Effector memory CD8-positive, alpha-beta T cell (primary cell): ENCODE measurements at places on chromosomes 2 and 18.

DNA sequence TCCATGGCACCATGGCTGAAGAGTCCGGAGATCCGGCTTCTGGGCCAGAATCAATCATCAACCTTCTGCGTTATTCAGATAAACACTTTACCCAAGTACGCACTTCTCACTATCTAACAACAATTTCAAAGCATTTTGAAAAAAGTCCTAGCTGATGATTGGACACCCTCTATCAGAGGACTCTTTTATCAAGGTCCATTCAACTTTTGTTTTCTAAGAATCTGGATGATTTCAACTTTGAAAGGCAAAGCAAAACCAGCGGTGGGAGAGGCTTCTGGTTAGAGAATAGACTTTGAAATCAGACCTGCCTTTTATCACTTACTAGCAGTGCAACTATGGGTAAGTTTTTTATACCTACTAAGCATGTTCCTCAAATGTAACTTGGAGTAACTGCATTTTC is 293.6 kb upstream of the TNP1 start:
- DNase-seq: no peak

DNA sequence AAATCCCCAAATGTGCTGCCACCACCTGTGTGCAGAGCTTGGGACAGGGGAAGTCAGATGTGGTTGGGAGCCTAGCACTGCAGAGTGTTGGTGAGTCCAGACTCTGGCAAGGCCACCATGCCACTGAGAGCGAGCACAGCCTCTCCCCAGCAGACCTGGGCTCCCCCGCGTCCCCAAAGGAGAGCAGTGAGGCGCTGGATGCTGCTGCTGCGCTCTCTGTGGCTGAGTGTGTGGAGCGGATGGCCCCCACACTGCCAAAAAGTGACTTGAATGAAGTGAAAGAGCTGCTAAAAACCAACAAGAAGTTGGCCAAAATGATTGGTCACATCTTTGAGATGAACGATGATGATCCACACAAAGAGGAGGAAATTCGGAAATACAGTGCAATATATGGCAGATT is 10.7 kb downstream of the NAB1 start:
- DNase-seq: no peak

DNA sequence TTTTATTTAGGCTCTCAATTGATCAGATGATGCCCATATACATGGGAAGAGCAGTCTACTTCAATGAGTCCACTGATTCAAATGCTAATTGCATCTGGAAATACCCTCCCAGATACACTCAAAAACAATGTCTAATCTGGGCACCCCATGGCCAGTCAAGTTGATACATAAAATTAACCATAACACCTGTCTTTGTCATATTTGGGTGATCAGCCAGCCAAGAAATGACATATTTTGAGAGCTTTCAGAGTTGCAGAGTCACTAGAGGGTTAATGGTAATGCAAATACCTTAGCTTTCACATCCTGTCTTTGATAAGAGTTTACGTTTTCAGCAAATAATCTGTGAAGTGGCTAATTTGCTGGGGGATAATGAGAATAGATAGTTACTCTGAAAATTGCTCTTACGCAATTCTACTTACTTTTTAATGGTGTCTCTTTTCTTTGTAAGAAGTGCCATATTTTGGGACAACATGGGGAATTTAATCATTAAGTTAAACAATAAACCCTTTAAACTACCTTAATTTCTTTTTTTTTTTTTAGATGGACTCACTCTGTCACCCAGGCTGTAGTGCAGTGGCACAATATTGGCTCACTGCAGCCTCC is 49.1 kb downstream of the CCDC195 start:
- DNase-seq: no peak

GRCh38 chr2:211396815-211397214 is 840.4 kb downstream of the CPS1 start:
- DNase-seq: no peak

DNA sequence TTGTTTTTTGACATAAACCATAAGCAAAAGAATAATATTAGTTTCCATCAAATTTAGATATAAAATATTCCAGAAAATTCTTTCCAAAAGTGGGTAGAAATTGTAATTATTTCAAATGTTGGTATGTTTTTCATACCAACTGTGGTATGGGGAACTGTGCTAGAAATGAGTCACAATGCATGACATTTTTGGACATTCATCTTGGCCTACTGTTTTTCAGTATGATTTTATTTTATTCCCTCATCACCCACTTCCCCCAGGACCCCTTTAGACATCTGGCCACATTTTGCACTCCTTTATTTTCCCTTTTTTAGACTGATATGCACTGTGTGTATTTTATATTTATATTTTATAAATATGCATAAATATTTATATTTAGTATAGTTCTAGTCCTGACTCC is 97.1 kb downstream of the DPP4 start:
- DNase-seq: no peak

DNA sequence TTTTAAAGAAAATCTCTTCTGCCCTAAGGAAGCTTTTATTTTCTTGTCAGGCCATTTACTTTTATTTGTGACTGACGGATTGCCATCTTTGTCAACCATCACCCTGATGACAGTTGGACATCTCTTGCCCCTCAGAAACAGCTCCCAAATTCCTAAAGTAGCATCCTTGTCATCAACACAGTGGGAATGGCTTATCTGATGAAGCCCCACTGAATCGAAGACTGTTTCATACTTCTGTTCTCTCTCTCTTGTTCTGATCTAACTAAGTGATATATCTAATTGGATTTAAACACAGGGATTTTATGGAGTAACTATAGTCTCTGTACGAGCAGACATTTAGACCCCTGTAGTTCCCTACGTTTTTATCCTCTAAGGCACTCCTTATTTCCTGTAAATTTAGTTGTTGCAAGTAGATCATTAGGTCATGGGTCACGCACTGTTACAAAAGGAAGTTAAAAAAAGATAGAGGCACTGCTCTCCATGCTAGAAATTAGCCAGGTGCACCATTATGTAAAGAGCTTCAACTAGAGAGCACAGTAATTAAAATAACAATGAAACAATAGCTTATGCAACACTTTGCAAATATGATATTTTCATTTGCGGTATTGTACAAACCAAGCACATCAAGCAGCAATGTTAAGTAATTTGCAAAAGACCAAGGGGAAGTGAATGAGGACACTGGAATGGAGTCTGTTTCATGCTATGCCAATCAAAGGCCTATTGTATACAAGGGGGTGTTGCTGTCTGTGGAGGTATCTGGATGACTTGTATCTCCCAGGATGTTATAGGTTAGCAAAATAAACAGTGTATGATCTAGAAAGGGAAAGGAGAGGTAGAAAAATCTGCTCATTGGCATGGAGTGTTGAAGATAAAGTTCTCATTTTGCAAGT is 284.7 kb downstream of the LRRTM1 start:
- no peak for DNase-seq

DNA sequence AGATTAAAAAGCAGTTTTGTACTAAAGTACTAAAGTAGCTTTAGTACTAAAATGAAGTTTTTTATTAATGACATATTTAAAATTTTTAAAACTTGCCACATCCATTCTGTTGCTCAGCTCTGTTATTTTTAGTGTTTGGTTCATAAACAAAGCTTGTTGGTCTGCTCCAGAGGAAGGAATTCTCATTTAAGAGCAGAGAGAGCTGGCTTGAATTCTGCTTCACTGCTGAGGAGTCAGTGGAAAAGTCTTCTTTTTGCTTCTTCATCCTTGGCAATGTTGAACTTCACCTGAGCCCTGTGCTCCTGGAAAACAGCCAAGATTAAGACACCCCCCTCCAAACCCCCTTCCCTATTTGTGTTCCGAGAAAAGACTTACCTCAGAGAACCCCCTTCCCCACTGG is 40.6 kb downstream of the TMEM87B start:
- no peak for DNase-seq

- no peak for DNase-seq
Observed at GRCh38 chr2:129698593-129698992, 280.9 kb upstream of the RAB6C start.

DNA sequence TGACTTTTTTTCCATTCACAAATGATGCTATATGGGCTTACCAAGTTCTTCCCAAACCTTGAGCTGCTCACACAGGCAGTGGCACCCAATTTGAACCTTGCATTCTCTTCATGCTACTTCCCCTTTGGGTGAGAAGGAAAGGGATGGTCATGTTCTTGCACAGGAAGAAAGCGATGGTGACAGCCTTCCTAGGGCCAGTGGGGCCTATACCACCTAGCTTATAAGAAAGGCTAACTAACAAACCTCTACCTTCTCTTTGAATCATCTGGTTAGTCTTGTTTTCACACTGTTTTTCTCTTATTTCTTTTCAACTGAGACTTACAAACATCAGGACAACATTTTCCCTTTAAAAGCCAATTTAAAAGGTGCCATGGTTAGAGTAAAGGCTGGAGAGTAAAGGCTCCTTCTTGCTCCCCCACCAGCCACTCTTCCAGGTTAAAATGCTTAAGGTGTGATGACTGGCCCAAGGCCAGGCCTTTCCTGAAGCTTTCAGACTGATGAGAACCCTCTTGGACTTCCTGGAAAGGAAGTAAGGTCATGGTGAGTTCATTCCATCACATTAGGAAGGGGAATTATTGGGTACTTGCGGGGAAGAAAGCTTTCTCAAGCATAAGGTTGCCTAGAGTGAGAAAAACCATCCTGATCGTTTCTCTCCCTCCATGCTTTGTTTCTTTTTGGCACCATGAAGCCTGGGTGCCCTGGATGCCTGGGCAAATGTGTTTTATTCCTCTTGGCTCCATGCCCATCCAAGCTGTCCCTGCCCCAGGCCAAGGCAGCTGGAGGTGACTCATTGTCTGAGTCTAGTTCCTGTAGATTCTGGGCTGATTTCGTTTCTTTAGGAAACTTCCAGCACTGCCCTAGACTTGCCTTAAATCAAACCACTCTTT is 41.4 kb upstream of the ITGB6 start:
- DNase-seq: no peak

GRCh38 chr2:120313695-120314615 is 32.0 kb upstream of the INHBB start:
- no peak for DNase-seq

- no peak for DNase-seq
Observed at GRCh38 chr2:95048825-95049682, 23.5 kb downstream of the MAL start.

GRCh38 chr2:200158647-200159356 is 147.7 kb upstream of the SPATS2L start:
- DNase-seq: no peak

DNA sequence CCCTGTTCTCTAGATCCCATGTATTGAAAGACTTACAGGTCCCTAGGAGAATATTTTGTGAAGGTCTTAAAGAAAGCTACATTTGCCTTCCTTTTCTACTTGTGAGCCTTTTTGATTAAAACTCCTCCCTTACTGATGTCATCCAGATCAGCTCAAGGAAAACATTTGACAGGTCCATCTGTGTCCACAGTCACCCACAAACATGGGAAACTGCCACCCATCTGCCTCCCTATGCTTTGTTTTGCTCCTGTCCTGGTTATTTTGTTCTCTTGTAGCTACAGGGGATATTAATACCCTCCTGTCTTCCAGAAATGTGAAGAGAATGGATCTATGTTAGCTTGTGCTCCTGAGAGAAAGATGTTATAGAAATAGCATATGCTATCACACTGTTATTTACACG is 203.6 kb upstream of the GALNT5 start:
- DNase-seq: no peak

DNA sequence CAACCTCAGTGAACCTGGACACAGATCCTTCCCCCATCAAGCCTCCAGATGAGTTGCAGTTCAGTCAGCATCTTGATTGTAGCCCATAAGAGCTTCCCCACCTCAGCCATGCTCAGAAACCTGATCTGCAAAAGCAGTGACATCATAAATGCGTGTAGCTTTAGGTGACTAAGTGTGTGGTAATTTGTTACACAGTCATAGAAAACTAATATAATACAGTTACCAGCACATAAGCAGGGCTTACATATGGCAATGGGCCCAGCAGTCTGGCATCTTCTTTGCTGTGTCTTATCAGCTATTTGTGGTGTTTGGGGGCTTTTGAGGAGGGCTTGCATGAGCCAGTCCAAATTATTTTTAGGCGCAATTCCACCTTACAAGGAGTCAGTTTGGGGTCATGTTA is 807.0 kb downstream of the SLC4A3 start:
- no peak for DNase-seq

GRCh38 chr18:73201940-73202339 is 334.2 kb upstream of the NETO1 start:
- DNase-seq: no peak

DNA sequence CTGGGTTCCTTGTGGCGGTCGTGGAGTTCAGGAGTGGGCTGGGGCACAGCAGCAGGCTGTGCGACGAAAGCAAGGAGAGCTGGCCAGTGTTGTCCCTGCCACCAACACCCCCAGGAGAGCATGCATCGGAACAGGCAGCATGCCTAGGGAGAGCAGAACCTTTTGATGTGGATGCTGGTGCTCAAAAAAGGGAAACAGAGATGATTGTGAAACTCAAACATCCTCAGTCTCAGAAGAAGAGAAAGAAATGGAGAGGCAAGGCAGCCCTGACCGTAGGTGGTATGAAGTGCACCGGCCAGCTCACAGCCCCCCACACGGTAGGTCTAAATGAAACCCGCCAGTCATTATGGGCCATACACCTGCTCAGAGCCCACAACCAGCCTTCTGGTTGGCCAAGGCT is 253.4 kb downstream of the GBX2 start:
- DNase-seq: no peak

DNA sequence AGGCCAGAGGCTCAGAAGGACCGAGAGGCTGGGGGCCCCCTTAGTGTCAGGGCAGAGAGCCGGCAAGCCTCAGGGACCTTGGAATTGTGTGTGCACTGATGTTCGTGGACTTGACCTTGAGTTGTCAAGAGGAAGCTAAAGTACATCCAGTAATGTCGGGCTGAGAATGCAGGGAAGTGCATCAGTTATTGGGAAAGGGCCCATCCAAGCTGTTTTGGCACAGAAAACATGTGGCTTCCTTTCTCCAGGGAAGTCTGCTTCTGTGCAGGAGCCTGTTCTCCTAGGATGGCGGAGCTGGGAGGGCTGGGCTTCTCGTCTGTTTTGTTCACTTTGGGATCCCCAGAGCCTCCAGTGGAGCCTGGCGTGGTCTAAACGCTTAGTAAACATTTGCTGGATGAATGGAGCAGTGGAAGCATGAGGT is 23.7 kb downstream of the ATOH8 start:
- no peak for DNase-seq

DNA sequence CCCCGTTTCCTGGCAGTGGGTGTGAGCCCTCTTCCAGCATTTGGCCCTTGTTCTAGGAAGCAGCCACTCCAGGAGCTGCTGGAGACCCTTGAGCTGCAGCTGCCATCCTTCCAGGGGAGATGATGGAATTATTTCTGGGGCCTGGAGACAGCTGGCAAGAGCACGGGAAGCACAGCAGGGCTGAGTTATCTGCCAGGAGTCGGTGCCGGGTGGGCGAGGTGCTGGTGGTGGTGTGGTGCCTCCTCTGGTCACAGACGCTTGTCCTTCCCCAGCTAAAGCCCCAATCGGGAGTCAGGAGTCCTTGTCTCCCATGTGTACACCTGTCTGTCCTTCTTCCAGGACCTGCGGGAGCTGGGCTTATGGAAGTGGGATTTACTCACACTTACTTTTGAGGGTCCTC is 36.0 kb downstream of the DPYSL5 start:
- DNase-seq: no peak

- DNase-seq: no peak
Observed at GRCh38 chr2:236311286-236311685, 47.1 kb upstream of the ASB18 start.

GRCh38 chr18:7524786-7525185 is 42.3 kb upstream of the PTPRM start:
- DNase-seq: no peak
